ENCODE measurements at places on chromosomes 4 and X. TPM values are rescaled to one million over a fixed set of nuclear protein-coding genes. Genes with fewer than 3 reads are reported as not detected.

- DNase-seq: no peak
Observed at GRCh38 chrX:18654875-18655836, 16.8 kb downstream of the RS1 start.

DNA sequence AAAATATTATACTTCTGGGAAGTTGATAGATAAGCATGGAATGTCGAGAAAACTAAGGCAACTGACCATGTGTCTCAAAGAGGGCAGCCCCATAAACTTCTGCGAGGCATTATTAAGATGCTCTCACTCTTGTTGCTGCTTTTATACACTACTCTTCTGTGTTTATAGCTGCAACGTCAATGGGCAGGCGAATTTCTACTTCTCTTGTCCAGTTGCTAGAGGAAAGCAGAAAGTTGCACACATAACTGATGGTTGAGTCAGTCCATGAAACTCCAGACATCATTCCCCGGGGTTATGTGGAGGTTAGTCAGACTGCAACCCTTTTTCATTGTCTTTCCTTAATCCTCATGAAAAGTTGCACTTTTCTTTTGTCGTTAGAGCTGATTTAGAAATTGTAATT is 39.8 kb downstream of the VCX3B start:
- no peak for DNase-seq

GRCh38 chrX:15883540-15883863 is 28.9 kb upstream of the AP1S2 start:
- DNase-seq: no peak

DNA sequence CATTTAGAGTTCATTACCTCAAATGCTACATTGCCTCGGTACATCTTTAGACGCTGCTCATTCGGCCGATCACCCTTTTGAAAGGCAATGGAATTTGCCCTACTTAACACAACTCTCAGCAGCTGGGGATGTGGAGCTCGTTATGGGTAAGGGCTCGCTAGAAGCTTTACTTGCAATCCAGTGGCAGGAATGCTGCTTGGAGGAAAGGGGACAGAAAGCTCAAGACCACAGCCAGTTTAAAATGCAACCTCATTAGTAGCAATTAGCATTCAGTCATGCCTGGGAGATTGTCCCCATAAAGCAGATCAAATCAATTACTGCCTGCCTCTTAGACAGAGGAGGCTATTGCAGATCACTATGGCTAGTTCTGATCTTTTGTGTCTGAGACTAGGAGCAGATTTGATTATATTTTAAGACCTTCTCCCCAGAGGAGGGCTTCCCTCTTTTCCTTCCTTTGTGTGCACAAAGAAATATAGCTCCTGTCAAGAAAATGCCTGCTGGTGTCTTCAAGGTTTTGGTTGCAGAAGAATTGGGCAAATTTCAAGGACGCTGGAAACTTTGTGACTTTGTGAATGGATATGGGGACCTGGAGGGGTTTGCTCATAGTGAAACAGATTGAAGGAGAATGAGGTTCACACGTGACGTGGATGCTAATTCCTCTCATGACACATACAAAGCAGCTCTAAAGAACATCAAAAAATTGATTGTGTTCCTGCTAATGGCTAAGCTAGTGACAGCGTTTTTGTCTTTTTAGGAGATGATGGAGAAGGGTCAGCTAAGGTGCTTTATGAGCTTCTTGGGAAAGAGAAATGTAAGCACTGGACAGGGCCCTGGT is 237.5 kb upstream of the GLRA2 start:
- DNase-seq: no peak

GRCh38 chrX:135632353-135632752 is 81.1 kb upstream of the CT45A1 start:
- no peak for DNase-seq

- DNase-seq: no peak
Observed at GRCh38 chr4:186058980-186059316, 10.0 kb upstream of the TLR3 start.

GRCh38 chr4:112302320-112303274 is 5.4 kb downstream of the ALPK1 start:
- DNase-seq: no peak

The CLCN5 gene
- total RNA-seq: 8.9 TPM

- DNase-seq: no peak
Observed at GRCh38 chr4:115688961-115689360, 575.5 kb upstream of the NDST4 start.

DNA sequence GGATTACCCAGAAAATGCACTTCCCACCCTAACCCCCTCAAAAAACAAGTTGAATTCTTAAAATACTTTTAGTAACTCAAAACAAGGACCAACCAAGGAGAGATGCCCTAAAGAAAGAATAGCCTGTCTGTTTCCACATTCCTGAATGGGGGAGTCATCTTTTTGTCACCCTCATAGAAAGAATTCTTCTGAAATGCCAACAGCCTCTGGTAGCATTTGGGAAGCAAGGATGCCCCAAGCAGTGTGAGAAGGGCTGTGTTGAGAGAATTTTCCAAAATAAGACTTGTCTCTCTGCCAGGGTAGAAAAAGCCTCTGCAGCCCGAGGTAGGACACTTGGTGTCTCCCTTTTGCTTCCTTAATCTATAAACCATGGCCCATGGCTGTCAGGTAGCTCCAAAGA is 173.1 kb upstream of the VCX3A start:
- no peak for DNase-seq

The NIPAL1 gene
- not detected for total RNA-seq

The FOXO4 gene
- 32.9 TPM for total RNA-seq

The CLIC2 gene
- total RNA-seq: 50.6 TPM

- no peak for DNase-seq
Observed at GRCh38 chr4:70703619-70704214, 15.4 kb downstream of the UTP3 start.

DNA sequence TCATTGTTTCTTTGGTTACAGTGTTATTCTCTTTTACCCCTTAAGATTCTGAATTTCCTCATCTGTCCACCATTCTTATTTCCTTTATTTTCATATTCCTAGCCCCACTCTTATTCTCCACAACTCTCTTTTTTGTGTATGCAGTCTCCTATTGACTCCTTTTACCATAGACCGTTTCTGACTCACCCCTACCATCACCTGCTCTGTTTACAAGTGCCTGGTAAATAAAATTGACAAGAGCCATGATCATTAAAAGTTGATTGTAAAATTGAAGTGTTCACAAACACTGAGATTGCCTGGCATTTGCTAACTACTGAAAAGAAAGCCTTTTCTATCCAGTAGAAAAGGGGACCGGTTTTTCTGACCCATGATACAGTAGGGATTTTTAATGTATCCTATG is 54.4 kb downstream of the MRPL1 start:
- DNase-seq: no peak

GRCh38 chr4:25837107-25837506 is 25.7 kb downstream of the SEL1L3 start:
- DNase-seq: no peak

GRCh38 chr4:23368081-23368697 is 521.7 kb downstream of the PPARGC1A start:
- no peak for DNase-seq

DNA sequence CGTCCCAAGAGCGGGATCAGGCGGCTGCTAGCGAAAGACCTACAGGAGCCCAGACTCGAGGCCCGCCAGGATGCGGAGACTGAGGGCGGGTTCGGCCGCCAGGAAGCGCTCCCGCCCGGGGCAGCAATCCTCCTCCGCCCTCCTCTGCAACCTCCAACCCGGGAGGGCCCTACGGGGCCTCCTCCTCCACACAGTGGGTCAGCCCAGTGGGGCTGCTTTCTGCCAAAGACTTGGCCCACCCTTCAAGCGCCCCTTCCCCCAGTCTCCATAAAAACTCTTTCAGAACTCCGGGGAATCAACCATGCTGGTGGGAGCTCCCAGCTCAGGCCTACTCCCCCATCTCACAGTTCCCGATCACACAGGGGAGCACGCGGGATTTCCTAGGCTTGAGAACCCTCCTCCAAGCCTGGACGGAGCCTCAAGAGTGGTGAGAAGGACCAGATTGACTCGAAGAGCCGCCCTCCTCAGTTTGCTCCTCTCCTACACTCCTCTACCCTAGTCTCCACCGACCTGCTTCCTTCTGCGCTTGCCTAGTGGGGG is 77.5 kb downstream of the RLIM start:
- no peak for DNase-seq

DNA sequence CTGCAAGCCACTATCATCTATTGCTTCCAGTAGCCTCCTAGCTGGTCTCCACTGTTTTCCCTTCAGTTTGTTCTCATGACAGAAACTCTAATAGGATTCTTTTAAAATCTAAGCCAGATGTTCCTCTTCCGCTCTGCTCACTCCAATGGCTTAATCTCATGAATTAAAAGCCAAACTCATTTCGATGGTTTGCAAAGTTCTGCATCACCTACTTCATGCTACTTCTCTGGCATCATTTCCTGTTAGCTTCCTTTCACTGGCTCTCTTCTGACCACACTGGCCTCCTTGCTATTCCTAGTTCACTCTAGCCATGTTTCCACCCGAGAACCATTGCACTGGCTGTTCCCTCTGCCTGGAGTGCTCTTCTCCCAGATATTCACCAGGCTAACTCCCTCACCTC is 102.0 kb upstream of the LSM6 start:
- no peak for DNase-seq

The DUX4 gene
- not detected for total RNA-seq

DNA sequence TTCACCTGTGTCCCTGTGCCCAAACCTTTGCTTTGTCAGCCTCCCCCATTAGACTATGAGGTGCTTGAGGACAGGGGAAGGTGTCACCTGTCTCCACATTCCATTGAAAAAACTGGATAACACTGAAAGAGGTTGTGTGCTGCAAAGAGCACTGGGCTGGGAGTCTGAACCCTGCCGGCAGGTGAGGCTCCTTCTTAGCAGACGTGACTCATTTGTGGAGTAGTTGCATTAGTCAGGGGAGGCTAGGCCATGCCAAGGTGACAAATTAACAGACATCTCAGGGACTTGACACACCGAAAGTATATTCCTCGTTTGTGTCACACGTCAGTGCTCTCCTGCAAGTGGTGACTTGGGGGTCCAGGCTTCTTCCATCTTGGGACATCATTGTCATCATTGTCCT is 95.9 kb upstream of the STX18 start:
- DNase-seq: no peak

DNA sequence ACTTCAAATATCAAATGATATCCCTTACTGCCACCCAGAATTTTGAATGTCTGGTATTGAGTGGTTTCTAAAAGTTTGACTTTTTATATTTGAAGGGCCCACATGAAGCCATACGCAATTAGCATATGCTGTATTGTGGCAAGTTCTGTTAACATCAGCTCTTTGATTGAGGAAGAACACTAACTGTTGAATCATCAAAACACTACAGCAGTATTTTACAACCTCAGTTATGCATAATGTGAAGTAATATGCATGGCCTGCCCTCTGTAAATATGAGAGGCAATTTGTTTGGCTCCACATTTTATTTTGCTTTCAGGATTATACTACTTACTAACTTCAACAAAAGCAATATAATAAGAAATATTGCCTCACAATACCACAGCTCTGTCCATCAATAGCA is 62.2 kb upstream of the DMD start:
- DNase-seq: no peak

The IDUA gene
- total RNA-seq: 51.4 TPM

The CYSLTR1 gene
- 15.7 TPM for total RNA-seq

- DNase-seq: peak; percentile 42
Observed at GRCh38 chr4:8904041-8904501, 32.4 kb upstream of the HMX1 start.

- DNase-seq: no peak
Observed at GRCh38 chr4:150983851-150984250, 31.2 kb downstream of the LRBA start.

The MAGEE1 gene
- 3.7 TPM for total RNA-seq

DNA sequence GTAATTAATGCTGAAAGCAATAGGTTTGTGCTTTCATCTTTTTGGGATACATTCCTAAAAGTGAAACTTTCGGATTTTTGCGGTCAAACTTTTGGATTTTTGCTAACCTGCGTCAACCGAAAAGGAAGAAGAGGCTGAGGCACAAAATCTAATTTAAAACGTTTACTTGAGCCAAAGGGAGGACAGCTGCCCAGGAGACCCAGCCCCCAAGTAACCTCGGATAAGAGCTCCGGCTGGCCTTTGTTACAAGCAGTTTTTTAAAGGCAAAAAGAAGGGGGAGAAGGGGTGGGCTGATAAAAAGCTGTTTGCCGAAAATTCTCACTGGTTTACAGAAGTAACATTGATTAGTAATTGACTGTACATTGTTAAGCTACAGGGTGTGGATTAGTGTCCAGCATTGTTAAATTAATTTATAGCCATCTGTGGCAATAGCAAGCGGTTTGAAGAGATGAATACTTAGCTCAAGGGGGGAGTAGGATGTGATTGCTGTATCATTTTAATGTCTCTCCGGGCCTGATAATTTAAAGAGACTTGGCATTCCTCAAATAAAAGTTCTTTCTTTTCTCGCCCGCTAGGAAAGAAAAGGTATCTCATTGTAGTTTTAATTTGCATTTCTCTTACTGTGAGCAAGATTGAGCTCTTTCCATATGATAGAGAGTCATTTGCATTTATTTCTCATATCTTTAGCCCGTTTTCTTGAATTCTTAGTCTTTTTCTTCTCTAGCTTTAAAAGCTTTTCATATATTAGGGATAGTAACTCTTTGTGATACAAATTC is 59.1 kb upstream of the USP9X start:
- no peak for DNase-seq

DNA sequence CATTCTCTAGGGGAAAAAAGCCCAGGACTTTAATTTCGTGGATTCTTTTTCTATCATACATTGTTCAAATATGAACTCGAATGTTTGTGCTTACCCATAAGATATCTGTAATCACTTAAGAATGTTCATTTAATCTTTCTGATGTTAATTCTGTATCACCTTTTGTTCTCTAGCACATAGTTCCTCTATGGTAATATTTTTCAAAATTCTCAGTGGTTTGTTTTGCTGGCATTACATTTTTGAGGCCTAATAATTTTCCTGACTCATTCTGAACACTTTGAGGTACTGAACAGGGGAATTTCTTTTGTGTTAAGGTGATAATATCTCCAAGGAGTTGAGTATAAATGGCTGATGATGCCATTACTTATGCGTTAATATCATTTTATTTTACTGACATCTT is 490.7 kb upstream of the PITX2 start:
- DNase-seq: no peak

The GASK1B gene
- total RNA-seq: 33.1 TPM

The PABPC1L2B gene
- not detected for total RNA-seq

GRCh38 chrX:46381630-46382029 is 163.6 kb downstream of the ZNF674 start:
- no peak for DNase-seq

DNA sequence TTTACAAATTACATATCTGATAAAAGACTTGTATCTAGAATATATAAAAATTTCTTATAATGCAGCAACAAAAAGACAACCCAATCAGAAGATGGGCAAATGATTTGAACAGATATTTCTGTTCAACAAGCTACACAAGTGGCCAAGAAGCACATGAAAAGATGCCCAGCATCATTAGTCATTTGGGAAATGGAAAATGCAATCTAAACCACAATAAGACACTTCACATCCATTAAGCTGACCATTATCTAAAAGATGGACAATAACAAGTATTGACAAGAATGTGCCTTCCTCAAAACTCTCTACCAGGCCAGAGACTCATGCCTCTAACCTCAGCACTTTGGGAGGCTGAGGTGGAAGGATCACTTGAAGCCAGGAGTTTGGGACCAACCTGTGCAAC is 53.9 kb downstream of the SPINK2 start:
- DNase-seq: no peak

Measured in spleen (tissue), 13 donors.